ENCODE measurements at places on chromosomes 12 and 14.

- no peak for DNase-seq
Measured at GRCh38 chr12:130222519-130223218, 60.4 kb downstream of the FZD10 start.

- DNase-seq, result no peak
Measured at GRCh38 chr12:69066492-69067373, 133.8 kb upstream of the CPM start.

- DNase-seq, result no peak
Measured at GRCh38 chr14:61870163-61870562, 107.9 kb downstream of the SNAPC1 start.

DNA sequence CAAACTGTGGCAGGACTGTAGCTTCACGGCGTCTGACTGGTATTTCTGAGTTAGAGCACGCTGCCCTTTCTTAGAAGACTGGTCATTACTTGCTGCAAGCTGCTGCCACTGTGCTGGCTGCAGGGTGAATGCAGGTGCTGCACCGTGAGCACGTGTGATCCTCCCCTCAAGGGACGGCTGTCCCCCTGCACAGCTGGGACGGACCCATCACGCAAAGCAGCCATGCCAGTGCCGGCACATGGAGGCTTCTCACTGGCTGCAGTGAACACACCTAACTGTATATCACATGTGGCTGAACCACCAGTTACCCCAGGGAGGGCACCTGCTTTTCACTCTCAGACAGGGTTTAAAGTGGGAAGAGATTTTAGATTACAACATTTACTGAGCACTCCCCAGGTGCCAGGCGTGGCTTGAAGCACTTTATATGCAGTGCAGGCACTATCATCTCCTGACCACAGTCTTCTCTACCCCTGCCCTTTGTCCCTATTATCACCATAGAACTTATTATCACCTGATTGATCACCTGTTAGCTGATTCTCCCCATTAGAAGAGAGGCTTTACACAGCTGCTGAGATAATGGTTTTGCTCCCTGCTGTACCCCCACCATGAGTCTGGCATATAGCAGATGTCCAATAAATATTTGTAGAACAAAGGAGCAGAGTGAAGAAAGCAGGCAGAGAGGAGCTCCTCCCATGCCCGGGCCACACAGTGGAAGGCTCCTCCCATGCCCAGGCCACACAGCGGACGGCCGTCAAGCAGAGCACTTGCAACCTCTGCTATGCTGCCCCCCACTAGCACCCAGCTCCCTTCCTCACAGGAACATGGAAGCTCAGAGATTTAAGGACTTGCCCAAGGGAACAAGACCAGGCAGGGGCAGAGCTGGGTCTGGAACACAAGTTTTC lies 25.9 kb downstream of the SLC25A47 start:
- no peak for DNase-seq

DNA sequence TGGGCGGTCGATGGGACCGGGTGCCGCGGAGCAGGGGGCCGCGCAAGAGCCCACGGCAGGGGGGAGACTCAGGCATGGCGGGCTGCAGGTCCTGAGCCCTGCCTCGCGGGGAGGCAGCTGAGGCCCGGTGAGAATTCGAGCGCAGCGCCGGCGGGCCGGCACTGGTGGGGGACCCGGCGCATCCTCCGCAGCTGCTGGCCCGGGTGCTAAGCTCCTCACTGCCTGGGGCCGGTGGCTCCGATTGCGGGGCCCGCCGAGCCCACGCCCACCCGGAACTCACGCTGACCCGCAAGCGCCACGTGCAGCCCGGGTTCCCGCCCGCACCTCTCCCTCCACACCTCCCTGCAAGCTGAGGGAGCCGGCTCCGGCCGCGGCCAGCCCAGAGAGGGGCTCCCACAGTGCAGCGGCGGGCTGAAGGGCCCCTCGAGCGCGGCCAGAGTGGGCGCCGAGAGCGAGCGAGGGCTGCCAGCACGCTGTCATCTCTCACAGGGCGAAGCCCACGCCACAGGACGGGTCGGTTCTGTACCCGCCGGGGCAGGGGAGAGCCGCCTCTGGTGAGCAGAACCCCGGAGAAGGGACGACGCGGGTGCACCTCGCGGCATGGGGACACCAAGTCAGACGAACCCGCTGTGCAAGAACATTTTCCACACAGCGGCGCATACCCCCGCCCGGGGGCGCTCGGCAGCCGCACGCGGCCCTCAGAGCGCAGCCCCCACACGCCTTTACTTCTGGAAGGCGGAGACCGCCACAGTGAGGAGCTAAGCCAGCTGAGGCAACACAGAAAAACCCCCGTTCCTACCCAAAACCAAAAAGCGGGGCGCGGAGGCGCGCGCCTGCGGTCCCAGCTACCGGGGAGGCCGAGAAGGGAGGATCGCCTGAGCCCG lies 1.2 kb upstream of the SIVA1 start:
- DNase-seq, result no peak

DNA sequence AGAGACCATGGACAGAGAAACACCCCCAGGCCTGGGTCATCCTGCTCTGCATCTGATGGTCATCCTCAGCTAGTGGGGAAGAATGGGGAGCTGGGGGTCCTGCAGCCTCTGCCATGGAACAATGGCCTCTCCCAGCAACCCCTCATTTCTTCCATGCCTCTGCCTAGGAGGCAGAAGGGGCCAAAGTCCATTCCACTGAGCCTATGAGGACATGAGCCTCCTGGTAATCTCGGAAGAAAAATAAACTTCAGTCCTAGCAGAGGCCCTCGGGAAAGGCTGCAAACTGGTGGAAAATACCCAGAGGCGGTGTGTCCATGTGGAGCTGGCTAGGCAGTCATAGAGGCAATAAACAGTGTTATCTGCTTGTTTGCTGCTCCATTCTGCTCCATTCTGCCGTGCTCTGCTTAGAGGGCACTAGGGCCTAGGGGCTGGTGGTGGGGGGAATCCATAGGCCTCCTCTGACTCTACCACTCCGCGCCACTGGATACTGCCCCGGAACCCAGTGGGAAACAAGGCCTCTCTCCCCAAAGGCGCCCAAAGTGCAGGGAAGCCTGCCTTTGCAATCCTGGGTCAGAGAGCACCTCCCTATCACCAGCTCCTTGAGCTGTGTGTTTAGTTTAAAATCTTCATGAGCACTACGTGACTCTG lies 4.5 kb downstream of the PGF start:
- DNase-seq, result no peak

- DNase-seq, result no peak
Measured at GRCh38 chr12:65602253-65602609, 222.1 kb upstream of the HMGA2 start.

DNA sequence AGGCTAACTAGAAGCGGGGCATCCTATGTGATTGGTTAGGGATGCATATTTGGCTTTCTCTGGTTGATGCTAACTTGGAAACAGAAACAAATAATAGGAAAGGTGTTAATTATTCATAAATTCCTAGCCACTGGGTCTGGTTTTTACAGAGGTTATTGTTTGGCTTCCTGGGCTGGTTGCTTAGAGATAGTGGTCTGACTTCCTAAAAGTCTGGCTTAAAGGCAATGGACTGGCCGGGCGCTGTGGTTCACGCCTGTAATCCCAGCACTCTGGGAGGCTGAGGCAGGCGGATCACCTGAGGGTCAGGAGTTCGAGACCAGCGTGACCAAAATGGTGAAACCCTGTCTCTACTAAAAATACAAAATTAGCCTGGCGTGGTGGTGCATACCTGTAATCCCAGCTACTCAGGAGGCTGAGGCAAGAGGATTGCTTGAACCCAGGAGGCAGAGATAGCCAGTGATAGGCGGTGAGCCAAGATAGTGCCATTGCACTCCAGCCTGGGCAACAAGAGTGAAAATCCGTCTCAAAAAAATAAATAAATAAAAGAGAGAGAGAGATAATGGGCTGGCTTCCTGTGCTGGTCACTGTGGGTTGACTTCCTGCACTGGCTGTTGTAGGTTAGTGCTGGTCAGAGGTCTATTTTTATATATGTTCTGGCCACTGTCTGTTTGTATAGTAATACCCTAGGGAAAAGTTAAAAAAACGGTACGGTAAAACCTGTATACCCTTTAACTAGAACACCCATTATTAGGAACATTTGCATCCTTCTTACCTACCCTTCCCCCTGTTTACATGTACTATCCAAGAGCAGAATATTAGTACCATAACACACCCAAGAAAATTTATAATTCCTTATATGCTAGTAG lies 24.1 kb downstream of the OR6S1 start:
- no peak for DNase-seq

DNA sequence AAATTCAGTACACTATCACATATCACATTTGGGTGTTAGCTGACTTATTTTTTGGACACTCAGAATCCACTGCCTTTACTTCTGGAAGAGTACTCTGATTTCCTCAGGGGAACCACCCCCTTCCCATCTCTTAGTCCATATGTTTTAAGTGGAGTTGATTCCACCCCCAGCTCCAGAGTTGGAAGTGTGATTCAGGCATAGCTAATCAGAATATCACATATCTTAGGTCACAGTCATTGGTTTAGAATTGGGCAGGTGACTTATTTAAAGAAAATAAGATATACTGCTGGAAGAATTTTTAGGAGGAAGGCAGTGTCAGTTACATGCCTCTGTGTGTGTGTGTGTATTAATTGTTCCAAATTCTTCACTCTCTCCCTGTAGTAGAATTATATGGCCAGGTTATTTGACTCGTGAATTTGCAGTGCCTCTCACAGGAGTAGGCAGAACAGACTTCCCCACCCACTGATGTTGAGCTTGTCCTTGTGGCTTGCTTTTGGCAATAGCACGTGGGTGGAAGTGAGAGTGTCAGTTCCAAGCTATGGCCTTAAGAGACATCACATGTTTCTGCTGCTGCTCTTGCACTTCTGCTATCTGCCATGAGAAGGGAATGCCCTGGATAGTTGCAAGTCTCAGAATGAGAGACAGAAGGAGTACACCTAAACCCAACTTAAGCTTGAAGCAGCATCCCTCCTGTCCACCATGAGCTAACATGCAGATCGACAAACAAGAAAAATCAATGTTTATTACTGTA lies 6.4 kb upstream of the GAS2L3 start:
- DNase-seq, result no peak

DNA sequence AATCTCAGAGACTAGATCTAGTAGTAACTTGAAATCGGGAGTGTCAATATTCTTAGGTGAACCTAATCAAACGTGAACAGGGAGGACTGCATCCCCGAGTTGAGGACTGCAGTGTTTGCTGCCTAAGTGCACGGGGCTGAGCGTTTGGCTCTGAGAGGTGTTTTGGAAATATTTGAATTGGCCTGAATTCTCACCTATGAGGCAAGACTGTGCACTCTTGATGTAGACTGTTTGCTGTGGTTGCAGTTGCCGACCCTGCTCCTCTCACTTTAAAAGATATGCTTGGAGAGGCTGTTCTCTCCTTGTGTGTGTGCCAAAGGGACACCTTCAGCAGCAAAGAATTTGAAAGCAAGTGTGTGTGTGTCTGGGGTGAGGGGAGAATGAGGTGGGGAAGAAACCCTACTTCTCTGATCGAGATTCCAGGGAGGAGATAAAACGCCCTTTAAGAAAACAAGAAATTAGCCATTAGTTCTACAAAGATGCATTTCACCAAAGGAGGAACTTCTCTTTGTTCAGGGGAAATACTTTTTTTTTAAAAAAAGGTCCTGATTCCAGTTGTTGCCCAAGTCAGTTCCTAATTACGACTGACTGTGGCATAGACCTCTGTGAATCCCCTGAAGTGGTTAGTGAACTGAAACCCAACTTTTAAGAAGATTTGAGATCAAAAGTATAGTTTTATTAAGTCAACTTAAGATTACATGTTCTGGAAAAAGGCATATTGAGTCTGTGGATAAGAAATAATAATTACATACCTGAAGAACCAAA lies 106.6 kb downstream of the DYRK2 start:
- DNase-seq, result no peak

- no peak for DNase-seq
Measured at GRCh38 chr12:66280561-66280960, 21.7 kb upstream of the HELB start.

DNA sequence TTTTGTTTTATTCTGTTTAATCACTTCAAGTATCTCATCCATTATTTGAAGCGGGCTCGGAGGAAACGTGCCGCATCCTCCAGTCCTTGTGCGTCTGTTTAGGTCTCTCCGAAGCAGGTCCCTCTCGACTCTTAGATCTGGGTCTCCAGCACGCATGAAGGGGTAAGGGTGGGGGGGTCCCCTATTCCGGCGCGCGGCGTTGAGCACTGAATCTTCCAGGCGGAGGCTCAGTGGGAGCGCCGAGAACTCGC lies 311 bp upstream of the LGR5 start:
- no peak for DNase-seq

- no peak for DNase-seq
Measured at GRCh38 chr12:70251226-70251625, 8.0 kb downstream of the CNOT2 start.

- DNase-seq, result no peak
Measured at GRCh38 chr14:35020713-35021112, 25.4 kb upstream of the FAM177A1 start.

Data from activated T-helper 1 cell treated with anti-CD3 and anti-CD28 coated beads, Interleukin-2, amount 50 U/mL, for 16 hours (primary cell).